ENCODE measurements at places on chromosomes 1 and 21.

DNA sequence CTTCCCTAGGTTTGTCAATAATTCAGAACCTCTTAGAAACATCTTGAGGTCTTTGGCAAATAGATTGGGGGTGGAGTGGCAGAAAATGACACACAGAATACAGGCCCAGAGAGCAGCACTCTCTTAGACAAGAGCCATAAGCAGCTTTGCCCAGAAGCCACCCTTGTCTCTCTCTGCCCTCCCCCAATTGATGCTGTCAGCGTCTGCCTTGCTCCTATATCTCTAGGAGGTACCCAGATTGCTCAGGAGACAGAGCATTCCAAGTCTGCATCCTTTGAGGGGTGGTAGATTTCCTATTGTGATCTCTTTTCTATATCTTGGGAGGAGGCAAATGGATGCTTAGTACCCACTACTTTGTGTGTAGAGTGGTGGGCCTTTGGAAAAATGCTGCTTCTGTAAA is 1.8 kb downstream of the RGL1 start:
- no peak for DNase-seq

DNA sequence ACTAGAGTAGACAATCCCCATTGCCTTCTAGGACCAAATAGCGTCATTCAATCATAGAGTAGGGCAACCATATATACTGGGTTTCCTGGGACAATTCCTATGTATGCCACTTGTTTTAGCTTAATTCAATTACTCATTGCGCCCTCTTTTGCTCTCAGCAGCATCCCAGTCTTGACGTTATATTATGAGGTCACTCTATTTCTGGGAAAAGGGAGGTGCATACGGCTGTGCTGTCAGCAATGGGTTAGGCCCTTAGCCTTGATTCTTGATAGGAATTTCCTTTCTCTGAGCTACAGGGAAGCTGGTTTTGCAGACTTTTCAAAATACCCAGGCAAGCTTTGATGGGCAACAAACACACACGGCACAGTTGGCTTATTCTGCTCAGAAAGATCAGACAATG is 4.4 kb upstream of the KAZN start:
- no peak for DNase-seq

DNA sequence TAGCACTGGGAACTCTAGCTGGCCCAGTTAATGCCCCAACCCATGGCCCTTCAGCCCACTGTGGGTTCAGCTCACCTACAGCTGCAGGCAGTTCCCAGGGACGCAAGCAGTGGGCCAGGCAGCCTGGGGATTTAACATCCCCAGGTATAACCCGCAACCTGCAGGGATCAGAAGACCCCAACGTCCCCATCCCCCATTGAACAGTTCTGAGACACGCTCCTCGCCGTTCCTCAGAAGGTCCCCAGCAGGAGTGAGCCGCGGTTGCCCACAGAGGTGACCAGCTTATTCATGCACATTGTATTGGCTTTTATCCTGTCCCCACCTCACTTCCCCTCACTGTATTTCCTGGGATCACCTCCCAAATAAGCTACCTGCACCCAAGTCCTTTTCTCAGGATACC is 5.0 kb upstream of the MATN1 start:
- DNase-seq, result no peak

- DNase-seq, result peak; percentile 64
These were observed 6.7 kb downstream of the NCMAP start for GRCh38 chr1:24562625-24563024.

DNA sequence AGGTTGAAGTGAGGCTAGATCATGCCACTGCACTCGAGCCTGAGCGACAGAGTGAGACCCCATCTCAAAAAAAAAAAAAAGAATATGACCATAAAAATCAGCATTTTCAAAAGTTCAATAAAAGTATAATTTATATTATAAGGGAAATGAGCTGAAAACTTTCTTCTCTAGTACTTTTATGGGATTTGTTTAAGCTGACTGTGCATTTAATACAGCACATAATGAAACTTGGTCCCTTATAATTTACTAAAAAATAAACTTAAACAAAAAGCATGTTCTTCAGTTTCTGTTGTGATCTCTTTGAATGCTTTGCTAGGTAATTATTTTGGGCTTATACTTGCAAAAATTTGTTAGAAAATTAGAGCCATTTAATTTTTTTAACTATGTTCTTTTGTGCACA is 77.8 kb downstream of the NCAM2 start:
- no peak for DNase-seq

DNA sequence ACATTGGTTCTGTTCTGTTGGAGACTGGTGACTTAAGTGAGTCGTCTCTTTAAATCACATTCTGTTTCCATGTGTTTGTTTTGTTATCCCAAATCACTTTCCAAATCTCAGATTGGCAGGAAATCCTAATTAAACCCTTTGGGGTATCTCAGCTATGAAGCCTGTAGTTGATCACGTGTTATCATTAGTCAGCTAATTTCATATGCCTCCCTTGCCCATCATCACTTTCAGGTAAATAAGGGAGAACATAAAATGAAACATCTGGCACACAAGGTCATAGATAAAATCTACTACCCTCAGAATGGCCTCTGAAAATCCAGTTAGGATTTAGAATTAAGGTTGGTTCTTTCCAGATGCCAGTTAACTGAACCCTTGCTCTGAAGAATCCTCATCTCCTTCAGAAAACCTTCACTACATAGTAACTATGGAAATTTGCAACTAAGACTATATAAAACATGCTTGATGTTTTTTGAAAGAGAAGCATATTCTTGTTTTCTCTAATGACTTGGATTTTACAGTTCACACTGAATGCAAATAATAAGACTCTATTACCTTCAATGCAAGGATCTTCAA is 401.5 kb downstream of the DSCAM start:
- no peak for DNase-seq

DNA sequence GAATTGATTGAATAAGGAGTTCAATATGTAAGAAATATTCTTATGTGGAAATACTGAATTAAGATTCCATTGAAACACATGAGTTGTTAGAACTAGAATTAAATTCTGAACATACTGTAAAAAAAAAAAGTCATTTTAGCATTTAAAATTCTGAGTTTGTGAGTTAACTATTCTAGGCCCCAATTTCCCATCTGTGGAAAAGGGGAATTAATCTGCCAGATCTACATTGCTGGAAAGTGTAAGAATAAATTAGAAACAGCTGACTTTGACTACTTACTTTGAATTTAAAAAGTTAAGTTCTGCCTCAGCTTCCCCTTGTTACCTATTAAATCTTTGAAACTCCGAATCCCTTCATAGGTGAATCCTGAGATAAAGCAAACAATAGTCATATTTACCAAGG is 103.0 kb downstream of the SNX7 start:
- DNase-seq, result no peak

- no peak for DNase-seq
These were observed 25.7 kb downstream of the SDC3 start for GRCh38 chr1:30882678-30883388.

- no peak for DNase-seq
These were observed 17.1 kb upstream of the FMO4 start for GRCh38 chr1:171296897-171297296.

DNA sequence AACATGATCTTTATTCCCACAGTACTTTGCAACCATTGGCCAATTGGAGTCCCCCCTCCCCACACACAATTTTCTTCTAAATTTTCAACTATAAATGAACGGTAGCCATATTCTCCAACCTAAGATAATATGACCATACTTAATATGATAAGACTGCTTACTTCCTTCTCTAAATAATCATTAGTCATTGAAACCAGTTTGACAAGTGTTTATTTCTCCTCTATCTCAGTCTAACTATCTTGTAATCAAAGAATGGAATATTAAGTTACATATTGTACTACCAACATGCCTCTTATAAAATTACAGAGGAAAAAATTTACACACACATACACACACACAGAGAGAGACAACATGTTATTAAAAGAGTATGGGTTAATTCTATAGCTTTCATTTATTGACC is 567.4 kb upstream of the TMPRSS15 start:
- DNase-seq, result no peak

GRCh38 chr1:238552271-238552670 is 661.5 kb upstream of the ZP4 start:
- DNase-seq, result no peak

- no peak for DNase-seq
These were observed 172.6 kb upstream of the HMCN1 start for GRCh38 chr1:185561629-185562028.

DNA sequence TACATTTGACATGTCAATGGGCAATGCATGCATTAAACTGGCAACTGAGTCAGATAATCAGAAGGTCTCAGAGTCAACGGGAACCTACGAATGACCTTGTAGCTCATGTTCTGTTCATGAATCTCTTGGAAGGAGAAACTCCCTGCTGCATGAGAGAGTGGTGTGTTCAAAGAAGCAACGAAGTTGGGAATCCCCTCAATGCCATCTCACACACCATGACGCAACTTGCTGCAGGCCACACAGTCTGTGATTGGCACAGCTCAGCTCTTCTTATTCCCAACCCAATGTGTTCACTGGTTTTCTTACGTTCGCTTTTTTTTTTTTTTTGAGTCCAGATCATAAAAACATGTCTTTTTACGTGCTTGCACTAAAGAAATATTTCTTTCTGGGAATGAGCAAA is 53.5 kb upstream of the PRDM2 start:
- DNase-seq, result no peak

DNA sequence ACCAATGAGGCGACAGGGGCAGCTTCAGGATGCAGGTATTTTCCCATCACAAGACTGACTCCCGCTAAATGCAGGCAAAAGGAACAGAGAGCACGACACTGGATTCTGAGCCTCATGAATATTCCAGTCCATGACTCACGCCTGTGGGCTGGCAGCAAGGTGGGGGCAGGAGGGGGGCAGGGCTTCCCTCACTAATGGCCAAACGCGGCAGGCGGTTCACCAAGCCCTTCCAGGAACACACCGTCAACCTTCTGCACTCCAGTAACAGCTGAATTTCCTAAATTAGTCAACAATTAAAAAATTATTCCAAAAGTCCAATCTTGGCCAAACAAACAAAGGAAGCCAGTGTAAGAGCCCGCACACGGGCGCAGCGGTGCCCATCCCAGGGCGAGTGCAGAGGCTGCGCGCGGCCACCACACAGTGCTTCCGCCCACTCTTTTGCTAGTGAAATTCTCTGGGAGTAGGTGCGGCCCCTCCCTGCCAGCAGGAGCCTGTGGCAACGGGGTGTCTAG is 12.5 kb upstream of the GPR153 start:
- DNase-seq, result peak; percentile 10

GRCh38 chr21:45848331-45848730 is 133.2 kb upstream of the COL6A1 start:
- DNase-seq, result no peak

DNA sequence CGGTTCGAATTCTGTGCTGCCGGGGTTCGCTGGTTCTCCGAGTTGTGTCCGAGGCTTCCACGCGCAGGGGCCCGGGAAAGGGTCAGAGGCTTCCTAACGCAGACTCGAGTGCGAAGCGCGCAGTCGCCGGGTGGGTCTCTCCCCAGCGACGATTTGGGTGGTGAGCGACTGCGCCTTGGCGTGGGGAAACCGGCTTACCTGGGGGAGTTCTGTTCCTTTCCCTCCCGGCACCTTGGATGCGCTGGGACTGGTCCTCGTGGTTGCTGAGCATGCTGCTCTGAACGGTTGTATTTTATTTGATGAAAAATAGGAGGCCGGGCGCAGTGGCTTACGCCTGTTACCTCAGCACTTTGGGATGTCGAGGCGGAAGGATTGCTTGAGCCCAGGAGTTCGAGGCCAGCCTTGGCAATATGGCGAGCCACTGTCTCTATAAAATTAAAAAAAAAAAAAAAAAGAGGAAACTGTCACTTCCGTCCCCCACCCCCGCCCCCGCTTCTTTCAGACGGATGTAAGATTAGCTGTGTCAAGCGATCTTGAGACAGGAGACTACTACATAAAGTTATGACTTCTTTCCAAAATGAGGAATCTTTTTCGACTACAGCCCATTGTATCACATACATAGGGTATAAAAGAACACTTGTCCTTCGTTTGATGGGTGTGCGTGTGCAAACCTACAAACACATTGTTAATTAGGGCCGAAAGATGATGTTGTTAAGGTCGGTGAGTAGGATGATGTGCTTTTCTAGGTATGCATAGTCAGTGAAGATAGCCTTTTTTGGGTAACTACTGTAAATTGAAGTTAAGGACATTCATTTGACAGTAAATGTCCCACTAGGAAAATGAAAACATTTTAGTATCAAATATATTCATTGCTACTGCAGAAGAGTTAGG is at the start of gene CCDC18:
Gene CCDC18, plus strand, starts transcription at position 2 of the 891 bp plus-strand sequence. CDS start 2,638 bp downstream, outside the sequence.
- peak; percentile 34 for DNase-seq

DNA sequence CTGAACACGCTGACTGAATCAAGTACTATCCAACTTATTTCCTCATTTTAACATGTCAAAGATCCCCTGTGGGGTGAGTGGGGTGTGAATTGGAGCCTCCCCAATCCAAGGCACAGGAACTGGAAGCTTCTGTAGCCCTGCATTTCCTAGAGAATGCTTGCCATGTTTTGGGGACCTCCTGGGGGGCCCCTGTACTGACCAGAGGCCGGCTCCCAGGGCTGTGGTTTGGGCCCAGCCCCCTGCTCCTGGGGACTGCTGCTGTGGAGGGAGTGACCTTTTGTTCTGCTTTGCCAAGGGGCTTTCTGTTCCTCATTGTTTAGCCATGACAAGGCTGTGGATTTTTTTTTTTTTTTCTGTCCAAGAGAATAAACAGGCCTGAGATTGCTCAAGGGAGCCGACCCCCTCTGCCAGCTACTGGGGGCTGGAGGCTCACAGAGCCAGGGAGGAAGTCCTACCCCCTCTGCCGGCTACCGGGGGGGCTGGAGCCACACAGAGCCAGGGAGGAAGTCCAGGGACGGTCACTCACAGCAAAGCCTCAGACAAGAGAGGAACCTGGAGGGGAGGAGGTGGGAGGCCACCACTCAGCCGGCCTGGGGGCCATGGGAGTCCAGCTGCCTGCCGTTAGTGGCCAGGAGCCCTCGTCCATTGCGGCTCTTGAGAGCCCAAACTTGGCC is 17.4 kb downstream of the TNFRSF1B start:
- no peak for DNase-seq

DNA sequence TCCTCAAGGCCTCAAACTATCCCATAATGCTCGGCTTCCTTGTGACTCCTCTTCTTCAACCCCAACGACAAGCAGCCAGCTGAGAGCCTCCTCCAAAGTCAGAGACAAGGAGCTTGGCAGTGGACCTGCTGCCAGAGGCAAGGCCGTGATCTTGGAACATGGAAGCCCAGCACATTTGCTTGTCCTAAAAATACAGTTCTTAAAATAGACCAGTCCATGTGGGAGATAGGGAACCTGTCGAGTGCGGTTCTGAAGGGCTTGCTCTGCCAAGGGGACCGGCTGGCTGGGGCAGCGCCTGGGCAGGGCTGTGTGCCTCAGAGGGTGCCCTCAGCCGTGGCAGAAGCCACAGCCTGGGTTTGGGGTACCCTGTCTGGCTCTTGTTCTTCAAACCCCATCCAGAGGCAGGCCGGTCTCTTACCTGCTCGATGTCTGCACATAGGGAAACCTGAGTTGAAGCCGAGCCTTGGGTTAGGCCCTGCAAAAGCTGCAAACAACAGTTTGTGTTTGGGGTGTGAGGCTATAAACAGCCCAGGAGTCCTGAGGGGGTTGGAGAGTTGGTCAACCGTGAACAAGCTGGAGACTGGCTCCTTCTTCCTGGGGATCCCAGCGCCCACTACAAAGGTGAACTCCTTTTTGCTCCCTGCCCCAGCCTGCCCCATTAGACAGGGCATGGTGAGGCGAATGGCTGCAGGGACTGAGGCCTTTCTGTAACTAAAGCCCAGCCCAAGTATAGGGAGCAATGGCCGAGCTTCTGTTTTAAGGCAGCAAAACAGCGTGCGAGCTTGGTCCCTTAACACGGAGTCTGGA is 228.8 kb downstream of the CAMTA1 start:
- DNase-seq, result no peak

Data from NCI-H2081 (cell line).